ENCODE measurements at places on chromosomes 2 and 18. TPM values are rescaled to one million over a fixed set of nuclear protein-coding genes. Genes with fewer than 3 reads are reported as not detected.
A peak's percentile ranks its signal among the peaks of the same experiment; 100 is the strongest.

The FHOD3 gene
- total RNA-seq = 262 TPM

DNA sequence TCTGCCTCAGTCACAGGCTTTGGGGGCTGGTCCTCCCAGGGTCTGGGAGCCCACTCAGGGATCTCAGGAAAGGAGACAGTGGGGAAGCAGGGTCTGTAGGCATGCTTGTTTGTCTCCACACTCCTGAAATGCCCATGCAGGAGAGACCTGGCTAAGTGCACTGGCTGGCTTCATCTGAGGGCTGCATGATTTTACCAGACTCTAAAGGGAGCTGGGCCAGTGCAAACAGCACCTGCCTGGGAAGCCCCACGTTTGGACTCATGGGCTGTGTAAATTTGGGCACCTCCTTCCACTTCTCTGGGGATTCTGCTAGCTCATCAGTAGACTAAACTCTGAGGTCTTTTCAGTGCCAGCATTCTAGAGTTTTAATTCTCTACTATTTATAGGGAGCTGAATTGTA, 33.7 kb downstream of the LYPD1 start:
- no peak overlapping the region for H3K27ac ChIP-seq
- no peaks in the 10 kb centered on the region for H3K36me3 ChIP-seq
- H3K27me3 ChIP-seq = no peaks in the 10 kb centered on the region
- no peak overlapping the region for H3K4me3 ChIP-seq

- H3K36me3 ChIP-seq = no peaks in the 10 kb centered on the region
- H3K4me3 ChIP-seq = no peak overlapping the region
- H3K27me3 ChIP-seq = no peaks in the 10 kb centered on the region
- H3K4me1 ChIP-seq = no peaks in the 10 kb centered on the region
- no peak for DNase-seq
- H3K27ac ChIP-seq = no peak overlapping the region
Observed at GRCh38 chr2:120066800-120067547, 54.1 kb downstream of the EPB41L5 start.

DNA sequence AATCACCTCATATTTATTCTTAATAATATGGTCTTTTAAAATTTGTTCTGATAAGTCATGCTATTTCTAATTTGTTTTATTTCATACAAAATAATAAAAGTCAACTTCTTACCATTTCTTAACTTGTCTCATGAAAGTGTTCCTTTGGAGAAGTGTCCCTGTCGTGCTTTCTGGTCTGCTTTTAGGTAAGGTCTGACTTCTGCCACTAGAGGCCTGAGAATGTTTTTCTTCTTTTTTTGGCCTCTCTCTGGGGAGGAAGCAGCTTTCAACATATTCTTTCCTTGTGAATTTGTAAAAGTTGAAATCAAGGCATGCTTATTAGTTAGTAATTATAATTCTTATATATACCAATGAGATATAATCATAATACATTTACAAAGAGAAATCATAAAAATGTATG, 39.4 kb downstream of the MAP2 start:
- H3K36me3 ChIP-seq = no peaks in the 10 kb centered on the region
- no peaks in the 10 kb centered on the region for H3K4me1 ChIP-seq
- no peak for DNase-seq
- H3K4me3 ChIP-seq = no peak overlapping the region
- no peak overlapping the region for H3K27ac ChIP-seq

DNA sequence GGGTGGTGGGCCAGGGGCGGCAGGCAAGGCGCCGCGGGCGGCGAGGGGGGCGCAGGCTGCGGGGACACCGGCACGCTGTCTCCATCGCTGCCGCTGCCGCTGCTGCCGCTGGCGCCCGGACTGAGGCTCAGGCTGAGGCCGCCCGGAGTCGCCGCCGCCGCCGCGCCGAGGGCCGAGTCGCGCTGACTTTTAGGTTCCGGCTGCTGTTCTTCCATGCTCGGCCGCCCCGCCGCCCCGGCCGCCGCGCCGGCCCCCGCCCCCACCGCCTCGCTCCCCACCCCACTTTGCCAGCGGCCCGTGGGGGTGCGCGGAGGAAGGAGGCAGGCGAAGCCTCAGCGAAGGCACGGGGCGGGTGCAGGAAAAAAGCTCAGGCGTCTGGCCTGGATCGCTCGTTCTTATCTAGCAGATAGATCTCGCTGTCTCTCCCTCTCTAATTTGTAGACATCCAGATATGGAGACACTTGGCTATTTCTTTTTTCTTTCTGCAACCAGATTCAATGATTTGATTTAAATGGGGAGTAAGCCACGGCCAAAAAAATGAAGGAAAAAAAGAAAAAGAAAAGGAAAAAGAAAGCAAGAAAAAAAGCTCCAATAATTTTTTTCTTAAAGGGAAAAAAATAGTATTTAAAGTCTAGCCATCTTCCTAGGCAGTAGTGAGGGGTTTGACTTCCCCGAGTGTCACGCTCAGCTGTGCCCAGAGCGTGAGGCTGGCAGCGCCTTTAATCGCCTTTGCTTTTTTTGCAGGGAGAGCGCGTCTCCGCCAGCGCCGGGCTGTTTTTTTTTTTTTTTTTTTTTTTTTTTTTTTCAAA, at the start of gene EN1:
TSS of gene EN1 (minus strand) at position 696 of the 809 bp plus-strand sequence. CDS start at position 215, 481 bp downstream.
- H3K36me3 ChIP-seq = no peaks in the 10 kb centered on the region
- H3K4me3 ChIP-seq = peak within 1 kb of the TSS; percentile 34
- DNase-seq = no peak
- no peak within 1 kb of the TSS for H3K27ac ChIP-seq
- peaks cover 8% of the 10 kb centered on the region for H3K4me1 ChIP-seq

- H3K4me3 ChIP-seq = no peak overlapping the region
- H3K27me3 ChIP-seq = no peaks in the 10 kb centered on the region
Observed at GRCh38 chr2:68351997-68352396, 13.1 kb upstream of the PLEK start.

GRCh38 chr18:7094427-7094826, 23.2 kb downstream of the LAMA1 start:
- H3K4me3 ChIP-seq = no peak overlapping the region
- no peak overlapping the region for H3K27ac ChIP-seq
- DNase-seq = no peak
- no peaks in the 10 kb centered on the region for H3K36me3 ChIP-seq

- peaks cover 8% of the 10 kb centered on the region for H3K4me1 ChIP-seq
- no peak overlapping the region for H3K4me3 ChIP-seq
- H3K27ac ChIP-seq = no peak overlapping the region
- no peaks in the 10 kb centered on the region for H3K27me3 ChIP-seq
- DNase-seq = no peak
Observed at GRCh38 chr2:168814046-168814445, 11.6 kb downstream of the NOSTRIN start.

DNA sequence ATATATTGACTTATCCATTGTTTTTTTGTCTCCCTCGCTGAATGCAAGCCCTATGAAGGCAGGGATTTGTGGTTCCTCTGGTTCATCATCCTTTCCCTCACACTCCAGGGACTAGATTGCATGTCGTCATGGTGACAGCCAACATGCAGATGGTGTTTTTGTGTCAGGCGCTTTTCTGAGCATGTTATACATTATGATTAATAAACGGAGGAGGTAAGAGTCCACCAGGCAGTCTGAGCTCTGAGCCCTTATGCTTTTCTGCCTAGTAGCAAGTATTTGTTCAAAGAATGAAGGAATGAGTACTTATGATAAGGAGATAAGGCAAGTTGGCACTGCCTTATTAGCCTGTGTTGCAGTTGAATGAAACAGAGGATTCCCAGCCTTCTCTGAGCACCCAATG, 181.6 kb downstream of the MGAT5 start:
- DNase-seq = no peak
- no peaks in the 10 kb centered on the region for H3K4me1 ChIP-seq
- H3K27ac ChIP-seq = no peak overlapping the region
- peaks cover 79% of the 10 kb centered on the region for H3K36me3 ChIP-seq
- H3K27me3 ChIP-seq = no peaks in the 10 kb centered on the region
- H3K4me3 ChIP-seq = no peak overlapping the region
